ENCODE measurements at places on chromosomes 12 and 14.

GRCh38 chr14:67941456-67942018 lies 122.0 kb downstream of the RAD51B start:
- no peak for DNase-seq

DNA sequence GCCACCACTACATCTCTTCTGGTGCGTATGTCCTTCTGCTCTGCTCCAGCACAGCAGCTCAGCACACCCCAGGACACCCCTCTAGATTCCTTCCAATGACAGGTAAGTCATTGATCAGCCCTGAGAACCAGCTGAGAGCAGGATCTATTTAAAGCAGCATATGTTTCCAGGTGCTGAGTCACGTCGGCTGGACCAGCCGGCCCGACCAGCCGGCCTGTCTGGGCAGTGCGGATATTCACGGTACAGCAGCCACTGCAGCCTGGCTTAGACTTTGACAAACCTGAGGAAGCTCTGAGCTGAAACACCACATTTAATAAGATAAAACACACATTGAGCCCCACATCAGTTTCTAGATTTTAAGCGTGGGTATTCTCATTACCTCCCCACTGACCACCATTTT lies 31.8 kb upstream of the RPH3A start:
- DNase-seq, result no peak

GRCh38 chr12:109439181-109439580 lies 37.9 kb downstream of the KCTD10 start:
- no peak for DNase-seq

DNA sequence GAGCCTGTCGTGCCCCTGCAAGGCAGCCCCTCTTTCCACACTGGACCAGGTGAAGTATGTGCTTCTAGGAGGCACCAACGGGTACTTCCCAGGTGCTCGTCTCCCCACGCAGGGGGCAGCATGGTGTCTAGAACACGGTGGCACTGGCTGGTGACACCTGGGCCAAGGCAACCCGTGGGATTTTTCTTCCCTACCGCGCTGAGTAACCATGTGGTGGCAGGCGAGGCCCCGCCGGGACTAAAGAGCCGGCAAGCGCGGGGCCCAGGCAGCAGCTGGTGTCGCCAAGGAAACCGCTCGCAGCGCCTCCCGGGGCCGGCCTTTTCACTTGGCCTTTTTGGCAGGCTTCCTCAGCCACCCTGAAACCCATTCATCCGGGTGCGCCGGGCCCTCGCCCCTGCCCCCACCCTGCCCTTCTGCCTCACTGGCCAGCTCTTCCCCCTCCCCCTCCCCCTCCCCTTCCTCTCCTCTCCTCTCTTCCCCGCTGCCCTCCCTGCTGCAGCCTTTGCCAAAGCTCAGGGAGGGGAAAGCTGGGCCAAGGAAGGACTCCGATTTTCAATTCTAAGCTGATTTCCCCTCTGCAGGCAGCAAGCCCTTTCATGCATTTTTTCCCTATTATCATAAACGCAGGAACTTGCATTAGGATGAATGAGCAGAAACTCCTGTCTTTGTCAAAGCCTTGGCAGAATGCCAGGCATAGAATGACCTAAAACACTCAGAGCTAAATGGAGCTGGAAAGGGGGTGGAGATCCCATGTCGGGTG lies 81.2 kb downstream of the IRF2BPL start:
- DNase-seq, result peak; percentile 90

DNA sequence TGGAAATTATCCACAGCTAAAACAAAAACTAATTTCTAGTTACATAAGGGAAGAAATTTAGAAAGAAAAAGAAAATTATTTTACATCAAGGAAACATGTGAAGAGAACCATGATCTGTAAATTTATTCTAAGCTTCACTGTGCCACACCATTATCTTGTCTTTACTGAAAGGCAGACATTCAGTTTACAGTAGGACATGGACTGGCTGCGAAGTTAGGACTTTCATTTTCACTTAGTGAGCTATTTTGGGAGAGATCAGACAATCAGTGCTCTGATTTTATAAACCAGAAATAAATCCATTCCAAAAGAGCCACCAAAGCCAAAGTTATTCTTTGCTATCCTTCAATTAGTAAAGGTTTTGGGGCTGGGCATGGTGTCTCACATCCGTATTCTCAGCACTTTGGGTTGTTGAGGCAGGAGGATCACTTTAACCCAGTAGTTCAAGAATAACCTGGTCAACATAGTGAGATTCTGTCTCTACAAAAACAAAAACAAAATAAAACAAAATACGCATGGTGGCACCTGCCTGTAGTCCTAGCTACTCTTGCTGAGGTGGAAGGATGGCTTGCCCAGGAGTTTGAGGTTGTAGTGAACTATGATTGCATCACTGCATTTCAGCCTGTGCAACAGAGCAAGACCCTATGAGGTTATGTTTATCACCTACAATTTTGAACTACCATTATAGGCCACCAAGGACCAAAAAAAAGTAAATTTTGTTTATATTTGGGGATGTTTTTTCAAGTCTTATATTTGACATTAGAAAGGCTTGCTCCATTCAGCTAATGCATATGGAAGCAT lies 1084.8 kb upstream of the ATXN7L3B start:
- DNase-seq, result no peak

GRCh38 chr14:90559811-90560492 lies 163.1 kb downstream of the CALM1 start:
- no peak for DNase-seq

GRCh38 chr12:84772281-84772680 lies 140.3 kb downstream of the SLC6A15 start:
- no peak for DNase-seq

DNA sequence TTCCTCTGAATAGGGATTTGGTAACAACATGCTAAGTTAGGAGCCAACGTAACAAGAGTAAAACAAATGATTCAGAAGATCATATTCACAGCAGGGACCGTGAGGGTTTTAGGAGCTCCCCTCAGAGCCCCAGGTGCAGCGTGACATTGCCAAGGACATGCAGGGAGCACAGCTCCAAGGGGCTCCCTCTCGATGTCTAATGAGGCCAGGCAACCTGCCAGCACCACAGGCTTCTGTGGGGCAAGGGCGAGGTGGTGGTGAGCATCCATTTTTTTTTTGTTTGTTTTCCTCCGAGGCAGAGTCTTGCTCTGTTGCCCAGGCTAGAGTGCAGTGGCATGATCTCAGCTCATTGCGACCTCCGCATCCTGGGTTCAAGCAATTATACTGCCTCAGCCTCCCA lies 95.1 kb upstream of the PTPRB start:
- DNase-seq, result no peak

DNA sequence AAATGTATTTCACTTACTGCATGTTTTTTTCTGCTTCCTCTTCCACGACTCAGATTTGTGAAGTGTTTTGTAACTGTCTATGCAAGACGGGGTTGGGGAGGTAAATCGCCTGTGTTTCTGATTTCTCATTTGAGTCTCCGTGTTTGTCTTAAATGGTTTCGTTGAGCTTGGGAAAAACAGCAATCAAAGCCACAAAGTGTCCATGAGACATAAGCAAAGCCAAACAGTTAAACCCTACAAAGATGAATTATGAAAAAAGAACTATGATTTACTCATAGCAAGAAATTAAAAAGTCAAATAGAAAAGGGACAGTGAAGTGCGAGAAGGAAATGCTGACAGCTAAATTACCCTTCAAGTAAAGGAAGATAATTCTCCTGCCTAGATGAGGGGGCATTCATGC lies 164.3 kb upstream of the TMPO start:
- DNase-seq, result no peak

GRCh38 chr12:74889563-74890236 lies 319.9 kb downstream of the KCNC2 start:
- DNase-seq, result no peak
